ENCODE measurements at places on chromosomes 3 and 15. TPM values are rescaled to one million over a fixed set of nuclear protein-coding genes. Genes with fewer than 3 reads are reported as not detected.

GRCh38 chr3:190426806-190427507, 22.7 kb downstream of the TMEM207 start:
- no peaks in the 10 kb centered on the region for H3K36me3 ChIP-seq
- DNase-seq, result no peak
- H3K4me1 ChIP-seq, result peaks cover 4% of the 10 kb centered on the region
- H3K27ac ChIP-seq, result no peak overlapping the region
- no peak overlapping the region for H3K4me3 ChIP-seq
- H3K27me3 ChIP-seq, result peaks cover 6% of the 10 kb centered on the region

GRCh38 chr15:73891328-73892315, 18.3 kb downstream of the TBC1D21 start:
- H3K27me3 ChIP-seq, result peaks cover 17% of the 10 kb centered on the region
- H3K4me1 ChIP-seq, result no peaks in the 10 kb centered on the region
- H3K36me3 ChIP-seq, result no peaks in the 10 kb centered on the region
- no peak overlapping the region for H3K27ac ChIP-seq
- peak; percentile 17 for DNase-seq

- no peaks in the 10 kb centered on the region for H3K36me3 ChIP-seq
- DNase-seq, result no peak
- H3K27me3 ChIP-seq, result peaks cover 11% of the 10 kb centered on the region
- H3K27ac ChIP-seq, result no peak overlapping the region
- peaks cover 9% of the 10 kb centered on the region for H3K4me1 ChIP-seq
- H3K4me3 ChIP-seq, result no peak overlapping the region
Measured at GRCh38 chr3:52182691-52183090, 15.3 kb upstream of the ALAS1 start.

DNA sequence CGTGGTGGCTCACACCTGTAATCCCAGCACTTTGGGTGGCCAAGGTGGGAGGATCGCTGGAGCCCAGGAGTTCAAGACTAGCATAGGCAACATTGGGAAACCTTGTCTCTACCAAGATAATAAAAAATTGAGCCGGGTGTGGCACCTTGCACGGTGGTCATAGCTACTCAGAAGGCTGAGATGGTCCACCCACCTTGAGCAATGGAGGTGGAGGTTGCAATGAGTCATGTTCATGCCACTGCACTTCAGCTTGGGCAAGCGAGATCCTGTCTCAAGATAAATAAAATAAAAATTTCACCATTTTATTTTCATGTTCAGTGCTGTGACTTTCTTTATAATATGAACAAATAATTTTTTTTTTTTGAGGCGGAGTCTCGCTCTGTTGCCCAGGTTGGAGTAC, 12.5 kb downstream of the MAPK6 start:
- no peak overlapping the region for H3K4me3 ChIP-seq
- H3K27ac ChIP-seq, result no peak overlapping the region
- H3K36me3 ChIP-seq, result peaks cover 42% of the 10 kb centered on the region
- no peaks in the 10 kb centered on the region for H3K27me3 ChIP-seq

RAB7A gene
- total RNA-seq, result 197 TPM

GRCh38 chr3:72810659-72811434, 37.4 kb downstream of the SHQ1 start:
- no peaks in the 10 kb centered on the region for H3K27me3 ChIP-seq
- no peak for DNase-seq
- no peak overlapping the region for H3K4me3 ChIP-seq
- peaks cover 6% of the 10 kb centered on the region for H3K4me1 ChIP-seq
- no peak overlapping the region for H3K27ac ChIP-seq

ADCY5 gene
- not detected for total RNA-seq

- peaks cover 37% of the 10 kb centered on the region for H3K36me3 ChIP-seq
- no peak overlapping the region for H3K27ac ChIP-seq
- H3K27me3 ChIP-seq, result peaks cover 3% of the 10 kb centered on the region
- no peak for DNase-seq
Measured at GRCh38 chr15:60346653-60347052, 51.1 kb downstream of the ANXA2 start.

DNA sequence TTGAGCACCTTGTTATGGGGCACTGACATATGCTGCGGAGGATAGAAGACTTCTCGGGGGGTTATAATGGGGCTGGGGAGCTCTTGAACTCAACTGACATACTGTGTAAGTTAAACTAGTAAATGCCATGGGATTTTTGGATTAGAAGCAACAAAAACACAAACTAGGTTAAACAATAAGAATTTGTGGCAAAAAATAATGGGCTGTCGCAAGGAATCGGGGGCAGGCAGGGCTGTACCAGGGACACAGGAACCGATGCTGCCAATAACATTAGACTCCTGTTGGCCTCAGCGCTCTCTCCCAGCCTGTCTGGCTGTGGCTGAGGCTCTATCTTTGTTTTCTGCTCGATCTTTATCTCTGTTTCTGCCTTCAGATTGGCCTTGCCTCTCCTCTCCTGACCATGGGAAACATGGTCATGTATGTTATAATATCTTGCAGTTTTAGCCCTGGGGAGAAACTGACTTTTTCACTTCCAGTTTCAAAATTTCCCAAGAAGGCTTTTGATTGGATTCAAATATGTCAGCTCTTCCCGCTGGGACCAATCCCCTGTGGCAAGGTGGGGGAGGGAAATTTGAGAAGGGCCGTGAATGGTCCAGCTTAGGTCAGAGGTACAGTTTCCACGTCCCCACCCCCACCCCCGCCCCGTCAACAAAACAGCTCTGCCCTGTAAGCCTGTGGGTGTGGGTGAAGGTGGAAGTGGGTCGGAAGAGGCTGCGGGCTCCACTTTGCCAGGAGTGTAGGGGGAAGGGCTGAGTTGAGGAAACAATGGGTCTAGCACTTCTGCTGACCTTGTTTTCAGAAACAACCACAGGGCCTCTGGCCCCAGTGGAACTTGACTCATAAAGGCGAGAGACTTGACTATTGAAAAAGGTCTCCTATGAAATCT, 161.1 kb upstream of the TBL1XR1 start:
- peaks cover 38% of the 10 kb centered on the region for H3K4me1 ChIP-seq
- peak overlapping the region; percentile 90 for H3K4me3 ChIP-seq
- peak; percentile 60 for DNase-seq
- H3K27me3 ChIP-seq, result no peaks in the 10 kb centered on the region
- peak overlapping the region; percentile 98 for H3K27ac ChIP-seq
- H3K36me3 ChIP-seq, result no peaks in the 10 kb centered on the region

DNA sequence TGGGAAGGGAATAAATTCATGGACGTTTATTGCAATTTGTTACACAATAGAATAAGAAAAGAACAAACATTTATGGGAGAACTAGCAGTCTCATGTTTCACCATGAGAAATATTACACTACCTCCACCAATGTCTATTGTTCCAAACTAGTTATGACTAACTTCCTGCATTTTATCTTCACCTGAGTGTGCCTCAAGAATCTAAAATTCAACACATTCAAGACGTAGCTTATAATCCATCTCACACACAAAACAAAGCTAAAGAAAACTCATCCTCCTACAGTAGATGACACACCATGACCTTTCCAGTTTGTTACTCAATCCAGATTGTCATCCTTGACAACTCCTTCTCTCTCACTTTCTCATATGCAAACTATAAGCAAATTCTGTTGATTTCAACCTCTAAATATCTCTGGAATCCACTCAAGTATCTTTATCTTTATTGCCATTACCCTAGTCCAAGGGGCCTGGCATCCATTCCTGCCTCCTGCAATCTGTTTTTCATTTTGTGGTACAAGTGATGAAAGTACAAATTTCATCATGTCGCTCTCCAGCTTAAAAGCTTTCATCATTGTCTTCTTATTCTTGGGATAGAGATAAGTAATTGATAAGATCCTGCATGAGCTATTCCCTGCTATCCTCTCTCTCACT, 229.9 kb downstream of the NR2F2 start:
- H3K27ac ChIP-seq, result no peak overlapping the region
- H3K4me3 ChIP-seq, result no peak overlapping the region
- no peaks in the 10 kb centered on the region for H3K4me1 ChIP-seq
- H3K36me3 ChIP-seq, result no peaks in the 10 kb centered on the region
- no peak for DNase-seq
- no peaks in the 10 kb centered on the region for H3K27me3 ChIP-seq

SMCO1 gene
- total RNA-seq, result not detected

DNA sequence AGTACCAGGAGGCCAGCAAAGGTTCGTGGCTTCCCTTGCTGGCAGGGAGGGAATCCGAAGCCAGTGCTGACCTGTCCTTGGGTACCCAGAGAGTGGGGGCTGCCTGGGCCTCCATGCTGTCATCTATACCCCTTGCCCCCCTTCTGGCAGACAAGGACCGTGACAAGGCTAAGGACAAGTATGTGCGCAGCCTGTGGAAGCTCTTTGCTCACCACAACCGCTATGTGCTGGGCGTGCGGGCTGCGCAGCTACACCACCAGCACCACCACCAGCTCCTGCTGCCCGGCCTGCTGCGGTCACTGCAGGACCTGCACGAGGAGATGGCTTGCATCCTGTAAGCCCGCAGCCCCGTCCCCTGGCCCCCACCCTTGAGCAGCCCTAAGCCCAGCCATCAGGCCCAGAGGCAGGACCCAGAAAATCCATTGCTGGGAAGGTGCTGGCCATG, 2.8 kb downstream of the FES start:
- no peaks in the 10 kb centered on the region for H3K27me3 ChIP-seq
- no peak overlapping the region for H3K27ac ChIP-seq
- H3K4me1 ChIP-seq, result peaks cover 18% of the 10 kb centered on the region
- no peak for DNase-seq
- H3K4me3 ChIP-seq, result no peak overlapping the region
- H3K36me3 ChIP-seq, result peaks cover 5% of the 10 kb centered on the region

NCBP2 gene
- total RNA-seq, result 55.8 TPM

DPPA2 gene
- not detected for total RNA-seq

BFSP2 gene
- total RNA-seq, result not detected

ULK4 gene
- 19.0 TPM for total RNA-seq

NR1I2 gene
- 0.28 TPM for total RNA-seq

CCR1 gene
- 58.6 TPM for total RNA-seq

C2CD4A gene
- total RNA-seq, result not detected

DNA sequence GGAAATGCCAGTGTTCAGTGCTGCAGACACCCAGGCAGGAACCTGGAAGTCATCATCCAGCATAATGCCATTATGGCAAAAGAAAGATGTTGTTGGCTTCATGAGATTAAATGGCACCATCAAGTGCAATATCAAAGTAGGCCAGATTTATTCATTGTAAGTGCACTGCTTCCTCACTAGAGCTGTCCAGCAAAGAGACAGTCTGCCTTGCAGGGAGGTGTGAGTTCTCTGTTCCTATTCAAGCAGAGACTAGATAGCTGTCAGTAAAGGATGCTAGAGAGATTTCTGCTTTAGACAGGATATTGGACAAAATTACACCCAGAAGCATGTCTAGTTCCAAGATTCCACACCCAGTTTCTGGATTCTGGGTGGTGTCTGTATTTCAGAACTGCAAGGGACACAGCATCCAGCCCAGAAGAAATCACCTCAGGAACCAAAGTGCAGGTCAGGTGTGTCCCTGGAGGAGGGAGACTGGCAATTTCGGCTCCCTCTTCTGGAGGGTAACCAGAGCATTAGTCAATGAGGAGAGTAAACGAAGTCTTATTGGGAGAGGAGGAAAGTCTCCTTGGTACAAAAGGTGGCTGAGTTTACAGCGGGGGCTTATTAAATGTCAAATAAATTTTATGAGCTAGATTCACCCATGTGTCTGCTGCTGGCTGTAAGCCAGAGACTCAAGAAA, 377.3 kb downstream of the EPHB1 start:
- H3K4me1 ChIP-seq, result no peaks in the 10 kb centered on the region
- H3K36me3 ChIP-seq, result no peaks in the 10 kb centered on the region
- H3K4me3 ChIP-seq, result no peak overlapping the region
- no peak overlapping the region for H3K27ac ChIP-seq
- no peak for DNase-seq
- H3K27me3 ChIP-seq, result peaks cover 5% of the 10 kb centered on the region

DNA sequence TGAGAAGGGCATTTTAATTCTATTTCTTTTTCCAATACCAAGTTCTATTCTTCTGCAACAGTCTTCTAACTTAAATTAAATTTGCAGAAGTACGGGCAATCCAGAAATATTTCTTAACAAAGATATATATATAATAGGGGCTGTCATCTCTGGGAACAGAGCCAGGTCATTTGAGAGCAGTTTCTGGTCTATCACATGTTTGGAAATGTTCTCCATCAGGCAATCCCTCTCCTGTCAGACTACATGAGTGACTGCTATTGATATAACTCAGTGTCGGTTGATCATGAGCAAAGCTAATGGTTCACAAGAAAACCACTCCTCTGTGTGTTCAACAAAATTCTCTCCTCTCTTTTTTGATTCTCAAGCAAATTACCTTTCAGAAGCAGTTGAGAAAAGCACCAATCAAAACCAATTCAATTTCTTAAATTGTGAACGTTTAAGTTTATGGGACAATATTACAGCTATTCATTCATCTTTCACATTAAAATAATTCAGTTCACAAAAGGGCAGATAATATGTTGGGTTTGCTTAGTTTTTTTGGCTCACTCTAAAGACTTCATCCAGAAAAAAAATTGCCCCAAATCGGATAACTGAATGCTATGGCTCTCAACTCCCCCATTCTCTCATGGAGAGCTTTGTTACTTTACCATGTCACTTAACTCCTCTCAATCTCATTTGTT, 152.9 kb upstream of the TGFBR2 start:
- no peak overlapping the region for H3K27ac ChIP-seq
- no peaks in the 10 kb centered on the region for H3K27me3 ChIP-seq
- H3K36me3 ChIP-seq, result peaks cover 7% of the 10 kb centered on the region
- H3K4me3 ChIP-seq, result no peak overlapping the region
- no peak for DNase-seq
- H3K4me1 ChIP-seq, result peaks cover 6% of the 10 kb centered on the region

- no peak overlapping the region for H3K4me3 ChIP-seq
- peaks cover 9% of the 10 kb centered on the region for H3K27me3 ChIP-seq
- peaks cover 6% of the 10 kb centered on the region for H3K4me1 ChIP-seq
Measured at GRCh38 chr3:102536456-102536855, 101.6 kb downstream of the ZPLD1 start.

- no peaks in the 10 kb centered on the region for H3K27me3 ChIP-seq
- H3K27ac ChIP-seq, result no peak overlapping the region
- H3K4me3 ChIP-seq, result no peak overlapping the region
Measured at GRCh38 chr3:188316021-188316722, 162.2 kb downstream of the LPP start.

DNA sequence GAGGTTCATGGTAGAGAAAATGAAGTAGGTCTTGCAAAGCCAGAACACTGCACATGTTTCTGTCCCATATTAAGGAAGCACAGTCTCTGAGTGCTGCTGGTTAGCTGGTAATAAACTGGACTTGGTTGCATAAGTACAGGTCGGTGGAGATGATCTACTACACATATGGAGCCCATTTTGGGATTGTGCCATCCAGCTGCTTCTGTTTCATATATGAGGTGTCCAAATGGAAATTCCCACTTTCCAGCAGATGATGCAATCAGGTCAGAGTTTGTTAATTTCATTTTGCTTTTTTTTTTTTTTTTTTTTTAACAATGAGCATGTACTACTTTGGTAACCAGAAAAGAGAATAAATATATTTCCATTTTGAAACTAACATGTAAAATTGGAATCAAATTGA, 122.6 kb downstream of the SATB1 start:
- no peaks in the 10 kb centered on the region for H3K27me3 ChIP-seq
- H3K4me1 ChIP-seq, result no peaks in the 10 kb centered on the region
- no peak for DNase-seq
- no peak overlapping the region for H3K27ac ChIP-seq
- no peak overlapping the region for H3K4me3 ChIP-seq
- peaks cover 2% of the 10 kb centered on the region for H3K36me3 ChIP-seq

ARPIN gene
- total RNA-seq, result 0.06 TPM
